B cell (primary cell): ENCODE measurements at places on chromosomes 7 and 10.

DNA sequence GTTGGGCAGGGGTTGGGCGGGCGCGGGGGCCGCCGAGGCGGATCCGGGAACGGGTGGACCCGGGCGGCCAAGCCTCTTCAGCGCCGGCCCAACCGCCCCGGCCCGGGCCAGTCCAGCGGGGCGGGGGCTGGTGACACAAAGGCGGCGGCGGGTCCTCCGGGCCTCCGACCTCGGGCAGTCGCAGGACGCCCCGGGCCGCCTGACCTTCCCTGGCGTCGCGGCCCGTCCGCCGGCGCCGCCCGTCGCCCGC, 54.2 kb downstream of the METTL2B start:
- peaks cover 18% of the 10 kb centered on the region for H3K4me1 ChIP-seq
- H3K27me3 ChIP-seq: no peaks in the 10 kb centered on the region
- H3K27ac ChIP-seq: peak overlapping the region; percentile 55

DNA sequence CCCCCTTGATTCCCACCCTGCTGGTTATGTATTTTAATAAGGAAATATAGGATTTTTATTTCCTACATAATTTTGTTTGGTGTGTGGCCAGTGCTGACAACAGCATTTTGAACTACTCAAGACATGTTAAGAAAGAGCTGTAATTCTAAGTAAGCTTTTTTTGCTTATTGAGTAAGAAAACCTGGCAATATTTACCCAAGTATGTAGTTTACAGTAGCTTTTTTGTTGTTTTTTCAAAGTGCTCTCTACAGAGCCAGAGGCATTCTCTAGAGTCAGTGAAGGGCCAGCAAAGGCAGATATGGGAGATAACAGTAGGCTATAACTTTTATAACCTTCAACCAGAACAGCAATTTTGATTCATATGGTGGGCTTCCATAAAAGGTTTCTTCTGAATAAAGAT, 63.2 kb upstream of the TMEM168 start:
- peaks cover 4% of the 10 kb centered on the region for H3K36me3 ChIP-seq
- no peak overlapping the region for H3K4me3 ChIP-seq
- no peak for DNase-seq
- no peaks in the 10 kb centered on the region for H3K4me1 ChIP-seq
- no peak overlapping the region for H3K27ac ChIP-seq

GRCh38 chr7:47739891-47740290, 158.0 kb upstream of the TNS3 start:
- no peaks in the 10 kb centered on the region for H3K36me3 ChIP-seq
- H3K4me3 ChIP-seq: no peak overlapping the region
- H3K27me3 ChIP-seq: no peaks in the 10 kb centered on the region
- DNase-seq: no peak
- peaks cover 17% of the 10 kb centered on the region for H3K4me1 ChIP-seq

- no peaks in the 10 kb centered on the region for H3K36me3 ChIP-seq
- peak; percentile 23 for DNase-seq
- H3K4me3 ChIP-seq: no peak overlapping the region
- peaks cover 6% of the 10 kb centered on the region for H3K27me3 ChIP-seq
Measured at GRCh38 chr7:92425311-92425947, 21.9 kb upstream of the GATAD1 start.

- no peaks in the 10 kb centered on the region for H3K4me1 ChIP-seq
- H3K36me3 ChIP-seq: peaks cover 3% of the 10 kb centered on the region
- no peak overlapping the region for H3K27ac ChIP-seq
- no peak for DNase-seq
Measured at GRCh38 chr7:140364819-140365218, 33.5 kb downstream of the SLC37A3 start.

DNA sequence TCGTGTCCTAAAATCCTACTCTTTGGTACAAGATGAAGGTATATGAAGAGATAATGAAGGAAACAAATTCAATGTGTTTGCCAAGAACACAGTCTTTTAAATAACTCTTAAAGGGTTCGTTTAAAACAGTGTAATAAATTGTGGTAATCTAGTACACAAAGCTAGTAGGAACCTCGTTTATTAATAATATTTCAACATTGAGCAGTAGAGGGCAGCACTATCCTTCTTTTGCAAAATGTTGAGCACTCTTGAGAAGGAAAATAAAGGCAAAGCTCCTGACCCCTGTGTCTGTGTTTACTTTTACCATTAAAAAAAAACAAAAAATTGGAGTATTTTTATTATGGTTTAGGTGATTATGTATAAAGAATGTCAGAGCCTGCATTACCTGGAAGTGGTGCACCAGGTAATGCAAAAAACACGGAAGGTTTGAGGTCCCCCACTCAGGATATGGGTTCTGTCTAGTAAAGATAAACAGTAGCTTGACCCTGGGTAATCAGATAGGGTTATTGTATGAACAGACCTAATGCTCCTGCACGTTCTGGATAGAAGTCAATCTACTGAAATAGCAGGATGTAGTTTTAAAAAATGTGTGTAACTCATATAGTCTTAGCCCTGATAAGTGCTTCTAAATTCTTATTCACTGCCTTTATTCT, 5.7 kb upstream of the GOT1 start:
- H3K4me3 ChIP-seq: no peak overlapping the region
- peak; percentile 66 for DNase-seq
- no peaks in the 10 kb centered on the region for H3K27me3 ChIP-seq
- H3K36me3 ChIP-seq: no peaks in the 10 kb centered on the region
- no peak overlapping the region for H3K27ac ChIP-seq

- no peak for DNase-seq
- peaks cover 2% of the 10 kb centered on the region for H3K27me3 ChIP-seq
Measured at GRCh38 chr7:43385856-43386255, 197.1 kb upstream of the STK17A start.
